Omental fat pad (tissue), 4 donors: ENCODE measurements at places on chromosomes 6 and 20. TPM values are rescaled to one million over a fixed set of nuclear protein-coding genes. Genes with fewer than 3 reads are reported as not detected.

Gene COX4I2
- total RNA-seq = 1.0 TPM

Gene SRSF12
- 0.25 TPM for total RNA-seq

Gene BEND6
- total RNA-seq = 0.44 TPM

Gene SOX18
- 8.0 TPM for total RNA-seq

Gene PRDM13
- total RNA-seq = not detected

Gene PLTP
- 271 TPM for total RNA-seq

Gene HAO1
- not detected for total RNA-seq

Gene HDAC2
- total RNA-seq = 43.3 TPM

Gene MYH7B
- total RNA-seq = 0.32 TPM

Gene GPR63
- total RNA-seq = 0.50 TPM

Gene OVOL2
- not detected for total RNA-seq

Gene AK9
- 14.8 TPM for total RNA-seq

Gene CDC5L
- 18.5 TPM for total RNA-seq

Gene FAM83C
- not detected for total RNA-seq

Gene RAB44
- 0.37 TPM for total RNA-seq

Gene APOBEC2
- not detected for total RNA-seq

Gene BPI
- 0.63 TPM for total RNA-seq

Gene PGBD1
- total RNA-seq = 5.4 TPM

Gene DSP
- total RNA-seq = 11.6 TPM

Gene C20orf141
- not detected for total RNA-seq

Gene MEI4
- total RNA-seq = not detected

Gene CNR1
- total RNA-seq = 14.4 TPM

Gene SLC17A3
- total RNA-seq = not detected

Gene LHFPL5
- not detected for total RNA-seq

Gene LY6G6F
- total RNA-seq = not detected

Gene KCNK16
- total RNA-seq = not detected

Gene HLA-G
- not detected for total RNA-seq

Gene IP6K3
- total RNA-seq = 0.72 TPM

Gene CENPQ
- total RNA-seq = 1.8 TPM

Gene IL20RA
- total RNA-seq = 1.7 TPM

Gene CRYBG1
- 14.9 TPM for total RNA-seq

Gene SSTR4
- total RNA-seq = not detected

Gene POM121L2
- total RNA-seq = not detected

Gene SEL1L2
- not detected for total RNA-seq

Gene HLA-DRB5
- total RNA-seq = 50.9 TPM

Gene C6orf120
- total RNA-seq = 41.2 TPM

Gene HLA-DMB
- 18.4 TPM for total RNA-seq

Gene TCP11
- not detected for total RNA-seq

Gene HLA-DMA
- 81.7 TPM for total RNA-seq

Gene FAM209B
- total RNA-seq = not detected
